ENCODE measurements at places on chromosomes 4 and X.

DNA sequence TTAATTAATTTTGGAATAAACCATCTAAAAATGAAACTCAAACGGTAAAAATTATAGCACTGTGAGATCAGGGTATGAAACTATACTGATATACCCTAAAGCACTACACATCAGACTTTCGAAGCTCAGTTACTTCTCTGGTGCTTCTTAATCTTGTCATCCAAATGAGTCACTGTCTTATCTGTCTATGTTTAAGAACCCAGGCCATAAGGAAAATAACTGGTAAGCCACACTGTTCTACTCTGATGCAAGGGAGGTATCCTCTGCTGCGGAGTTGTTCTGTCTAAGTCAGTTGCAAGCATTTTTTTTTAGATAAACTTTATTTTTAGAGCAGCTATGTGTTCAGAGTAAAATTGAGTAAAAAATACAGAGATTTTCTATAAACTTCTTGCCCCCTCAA is 830.8 kb upstream of the POU3F4 start:
- no peak for DNase-seq

DNA sequence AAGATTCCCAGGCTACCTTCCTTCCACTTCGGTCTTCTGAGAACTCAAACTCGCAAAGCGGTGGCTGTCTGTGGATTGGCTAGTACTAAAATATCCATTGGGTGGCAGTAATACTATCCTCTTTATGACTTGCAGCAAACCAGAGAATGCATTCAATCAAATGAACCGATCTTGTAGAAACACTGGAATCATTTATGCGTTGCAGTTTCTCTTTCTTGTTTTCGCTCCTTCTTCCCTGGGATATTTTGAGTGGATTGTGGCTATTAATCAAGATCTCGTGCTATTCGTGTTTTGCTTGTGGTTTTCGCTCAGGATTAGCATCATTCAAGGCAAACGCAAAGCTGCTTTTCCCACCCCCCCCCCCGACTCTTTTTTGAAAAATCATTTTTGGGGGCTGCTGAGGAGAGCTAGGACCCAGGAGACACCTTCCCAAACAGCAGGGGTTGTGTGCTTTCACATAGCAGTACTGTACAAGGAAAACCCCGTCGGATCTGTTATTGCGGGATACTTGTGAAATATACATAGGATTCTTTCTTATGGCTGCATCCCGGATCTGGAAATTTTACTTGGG is at the start of gene IL1RAPL1:
IL1RAPL1 (plus strand) TSS at position 466 of the 571 bp plus-strand sequence.
- DNase-seq, result peak; percentile 17

- no peak for DNase-seq
Measured at GRCh38 chrX:28058901-28059300, 77.7 kb upstream of the DCAF8L1 start.

GRCh38 chr4:2995546-2996265 is 32.3 kb downstream of the GRK4 start:
- DNase-seq, result no peak

DNA sequence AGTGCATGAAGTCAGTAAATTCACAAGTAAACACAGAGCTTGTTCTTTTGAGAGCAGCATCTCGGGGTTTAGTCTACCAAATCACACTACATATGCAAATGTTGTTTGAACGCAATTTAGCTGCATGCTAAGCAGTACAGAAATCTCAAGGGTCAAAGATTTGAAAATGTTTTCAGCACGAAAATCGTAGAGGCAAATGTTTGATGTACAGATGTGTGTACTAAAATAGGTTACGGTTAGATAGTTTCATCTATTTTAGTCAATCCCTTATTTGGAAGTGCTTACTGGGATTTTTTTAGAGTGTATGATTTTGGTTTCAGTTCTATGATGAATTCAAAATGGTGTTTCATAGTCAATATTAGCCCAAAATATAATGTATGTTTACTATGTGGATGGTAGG is 1928.2 kb upstream of the TENM3 start:
- DNase-seq, result no peak

GRCh38 chr4:140298001-140298400 is 75.4 kb upstream of the SCOC start:
- DNase-seq, result no peak
